Renal pelvis (tissue), 12 donors: ENCODE measurements at places on chromosomes 16 and 17. TPM values are rescaled to one million over a fixed set of nuclear protein-coding genes. Genes with fewer than 3 reads are reported as not detected.

- peak; percentile 69 for DNase-seq
These were observed at the start of gene RAB26 for GRCh38 chr16:2147981-2148671. RAB26 (plus strand) TSS chr16:2148625; CDS start chr16:2148784, 159 bp downstream.

DNA sequence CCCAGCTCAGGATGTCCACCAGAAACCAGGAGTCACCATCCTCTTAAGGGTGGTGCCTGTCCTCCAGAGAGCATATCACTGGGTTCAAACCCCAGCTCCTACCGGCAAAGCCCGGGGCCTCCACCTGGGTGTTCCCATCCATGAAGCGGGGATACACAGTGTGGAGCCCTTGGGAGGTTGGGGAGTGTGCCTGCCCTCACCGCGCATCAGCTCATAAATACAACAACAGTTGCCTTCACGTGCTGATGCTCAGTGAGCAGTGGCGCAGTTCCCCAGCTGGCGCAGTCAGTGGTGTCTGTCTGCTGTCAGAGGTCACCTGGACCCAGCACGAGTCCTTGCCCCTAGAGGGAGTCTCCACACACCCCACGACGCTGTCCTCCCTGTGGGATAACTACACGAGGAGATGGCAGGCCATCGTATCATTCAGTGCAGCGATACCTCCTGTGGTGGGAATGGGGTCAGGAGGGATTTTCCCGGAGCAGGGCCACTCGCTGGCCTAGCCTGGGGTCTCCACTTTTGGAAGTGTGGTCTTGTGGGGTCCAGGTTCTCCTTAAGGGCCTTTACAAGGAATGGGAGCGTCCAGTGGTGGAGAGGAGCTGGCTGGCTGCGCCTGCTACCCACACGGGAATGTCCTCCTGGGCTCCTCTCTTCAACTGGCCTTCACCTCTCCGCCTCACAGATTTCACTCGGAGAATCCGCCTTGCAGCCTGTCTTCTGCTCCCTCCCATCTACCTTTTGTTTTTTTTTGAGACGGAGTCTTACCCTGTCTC, 2.3 kb upstream of the ELOB start:
- DNase-seq: no peak

DNA sequence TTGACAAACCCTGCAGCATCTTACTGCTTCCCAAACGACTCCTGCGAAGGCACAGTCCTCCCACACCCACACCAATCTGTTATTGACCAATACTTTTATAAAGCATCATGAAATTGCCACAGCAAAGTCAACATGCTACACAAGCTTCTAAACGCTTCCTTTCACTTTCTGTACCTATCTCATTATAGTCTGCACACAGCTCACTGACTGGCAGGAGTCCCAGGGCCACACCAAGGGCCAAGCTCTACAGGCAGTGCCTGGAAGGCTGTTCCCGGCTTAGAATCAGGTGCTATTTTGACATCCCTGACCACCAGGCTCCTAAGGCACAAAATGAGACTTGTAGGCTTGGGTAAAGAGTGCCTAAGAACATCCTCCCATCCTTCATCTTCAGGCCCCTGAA, 39.5 kb downstream of the USP7 start:
- no peak for DNase-seq

DNA sequence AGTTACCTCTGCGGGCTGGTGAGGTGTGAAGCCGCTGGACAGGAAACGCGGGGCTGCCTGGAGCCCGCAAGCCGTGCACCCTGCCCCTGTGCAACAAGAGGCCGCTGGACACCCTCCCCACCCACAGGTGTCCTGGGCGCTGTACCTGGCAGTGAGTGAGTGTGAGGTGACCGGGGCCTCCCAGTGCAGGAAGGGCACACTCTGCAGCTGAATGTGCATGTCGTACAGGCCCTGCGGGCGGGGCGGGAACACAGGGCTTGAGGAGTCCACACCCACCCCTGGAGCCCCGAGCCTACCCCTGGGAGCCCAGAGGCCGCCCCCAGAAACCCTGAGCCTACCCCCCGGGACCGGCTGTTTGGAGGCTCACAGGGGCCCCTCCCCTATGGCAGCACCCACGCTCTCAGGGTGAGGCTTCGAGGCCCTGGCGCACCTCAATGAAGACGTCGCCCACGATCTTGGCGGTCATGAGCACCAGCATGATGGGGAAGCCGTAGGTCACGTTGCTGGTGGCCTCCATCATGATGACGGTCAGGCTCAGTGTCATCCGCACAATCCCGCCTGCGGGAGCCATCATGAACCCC, 4.3 kb upstream of the CCDC154 start:
- DNase-seq: no peak

DNA sequence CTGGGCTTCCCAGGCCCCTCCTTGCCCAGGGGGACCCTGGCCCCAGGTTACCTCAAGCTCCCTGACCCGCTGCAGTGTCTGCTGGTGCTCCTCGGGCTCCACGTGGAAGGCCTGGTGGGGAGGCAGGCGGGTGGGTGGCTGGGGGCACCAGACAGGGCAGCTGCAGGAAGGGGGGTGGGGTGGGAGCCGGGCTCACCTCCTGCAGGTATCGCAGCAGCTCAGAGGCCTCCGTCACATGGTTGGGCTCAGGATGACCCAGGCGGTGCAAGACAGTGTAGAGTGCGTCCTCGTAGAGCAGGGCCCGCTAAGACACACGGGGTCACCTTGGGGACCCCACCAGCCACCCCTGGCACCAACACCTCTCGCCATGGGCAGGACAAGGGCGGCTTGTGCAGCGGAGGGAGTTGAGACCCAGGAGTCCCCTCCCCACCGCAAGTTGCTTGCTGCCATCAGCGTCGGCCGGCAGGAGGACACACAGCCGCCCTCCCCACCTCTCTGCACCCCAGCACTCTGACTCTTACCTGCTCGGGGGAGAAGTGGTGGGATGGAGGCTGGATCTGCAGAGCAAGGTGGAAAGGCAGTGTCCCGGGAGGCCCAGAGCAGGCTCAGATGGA, 1.1 kb downstream of the UNC13D start:
- DNase-seq: no peak

- DNase-seq: no peak
These were observed 3.0 kb upstream of the PIK3R6 start for GRCh38 chr17:8870406-8871040.

- no peak for DNase-seq
These were observed 22.8 kb downstream of the TAOK1 start for GRCh38 chr17:29412780-29413565.

DNA sequence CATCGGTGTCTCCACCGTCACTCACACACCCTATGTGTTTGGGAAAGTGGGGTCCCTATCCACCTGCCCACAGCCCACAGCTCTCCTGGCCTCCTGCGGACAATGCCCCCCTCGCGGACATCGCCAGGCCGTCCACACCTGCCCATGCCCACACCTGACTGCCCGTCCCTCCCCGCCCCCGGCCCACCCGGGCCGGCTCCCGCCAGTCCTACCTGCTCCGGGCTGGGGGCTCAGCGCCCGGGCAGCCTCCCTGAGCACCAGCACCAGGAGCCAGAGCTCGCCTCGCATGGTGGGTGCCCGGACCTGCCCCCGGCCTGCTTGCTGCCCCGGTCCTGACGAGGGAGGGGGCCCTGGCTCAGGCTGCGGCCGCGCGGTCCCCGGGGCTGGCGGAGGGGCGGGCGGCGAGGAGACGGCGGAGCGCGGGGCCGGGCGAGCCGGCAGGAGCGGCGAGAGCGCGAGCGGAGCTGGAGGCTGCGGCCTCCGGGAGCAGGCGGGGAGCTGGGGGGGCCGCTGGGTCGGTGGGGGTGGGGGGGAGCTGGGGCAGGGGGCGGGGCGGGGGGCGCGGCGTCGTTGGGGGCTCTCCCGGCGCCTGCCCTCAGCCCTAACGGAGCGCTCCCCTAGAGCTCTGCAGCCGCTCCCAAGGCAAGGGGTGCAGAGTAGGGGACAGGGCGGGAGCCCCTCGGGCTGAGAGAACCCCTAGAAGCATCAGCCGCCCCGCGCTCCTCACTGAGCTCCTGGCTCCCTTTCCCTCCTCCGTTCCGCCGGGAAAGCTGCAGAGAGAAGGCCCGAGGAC, at the start of gene PLXDC1:
PLXDC1 (minus strand) TSS at position 488 of the 793 bp plus-strand sequence; CDS start at position 288, 200 bp downstream.
- no peak for DNase-seq

GRCh38 chr17:55737976-55738501, 12.8 kb upstream of the PCTP start:
- DNase-seq: no peak

GRCh38 chr16:85445064-85445778, 167.9 kb upstream of the GSE1 start:
- no peak for DNase-seq

GRCh38 chr17:19671433-19671832, 22.9 kb downstream of the ALDH3A2 start:
- DNase-seq: no peak

DNA sequence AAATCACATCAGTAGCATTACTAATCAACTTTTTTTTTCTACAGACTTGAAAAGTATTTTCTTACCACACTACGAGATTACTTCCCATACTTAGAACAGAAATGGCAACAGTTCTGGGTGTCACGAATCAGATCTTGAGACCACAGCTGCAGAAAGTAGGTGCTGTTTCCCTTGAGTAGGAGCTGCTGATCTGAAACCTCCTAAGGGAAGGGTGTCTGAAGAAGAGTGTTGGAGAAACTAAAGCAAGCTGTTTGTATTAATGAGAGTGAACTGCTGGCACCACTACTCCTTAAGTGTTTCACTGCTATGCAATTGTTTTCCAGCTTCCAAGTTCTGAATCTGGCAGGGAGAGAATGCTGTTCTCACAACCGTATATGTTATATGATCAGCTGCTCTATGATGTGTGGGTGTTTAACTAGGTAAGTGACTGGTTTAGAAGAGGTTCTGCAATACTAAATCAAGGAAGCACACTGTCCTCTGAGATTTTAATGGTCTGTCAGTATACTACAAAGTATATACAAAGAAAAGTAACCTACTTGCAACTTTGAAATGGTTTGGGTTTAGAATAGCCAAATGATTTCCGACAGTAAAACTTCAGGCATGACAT, 3.3 kb downstream of the ZNF652 start:
- no peak for DNase-seq

DNA sequence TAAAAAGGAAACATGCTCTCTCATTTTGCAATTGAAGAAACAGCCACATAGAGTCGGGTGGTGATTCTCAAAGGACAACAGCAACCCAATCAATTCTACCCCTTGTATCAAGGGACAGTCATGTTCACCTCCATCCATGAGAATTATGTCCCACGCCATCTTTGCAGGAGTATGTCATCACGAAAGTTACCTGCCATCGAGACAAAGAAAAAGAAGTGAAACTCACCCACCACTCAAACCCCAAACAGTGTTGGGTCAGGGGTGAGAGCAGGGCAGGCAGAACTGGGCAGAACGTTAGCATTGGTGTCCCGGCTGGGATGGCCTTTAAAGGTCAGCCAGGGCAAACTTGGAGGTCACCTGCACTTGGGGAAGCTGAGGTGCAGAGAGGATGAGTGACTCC, 24.2 kb upstream of the HNF1B start:
- DNase-seq: no peak

DNA sequence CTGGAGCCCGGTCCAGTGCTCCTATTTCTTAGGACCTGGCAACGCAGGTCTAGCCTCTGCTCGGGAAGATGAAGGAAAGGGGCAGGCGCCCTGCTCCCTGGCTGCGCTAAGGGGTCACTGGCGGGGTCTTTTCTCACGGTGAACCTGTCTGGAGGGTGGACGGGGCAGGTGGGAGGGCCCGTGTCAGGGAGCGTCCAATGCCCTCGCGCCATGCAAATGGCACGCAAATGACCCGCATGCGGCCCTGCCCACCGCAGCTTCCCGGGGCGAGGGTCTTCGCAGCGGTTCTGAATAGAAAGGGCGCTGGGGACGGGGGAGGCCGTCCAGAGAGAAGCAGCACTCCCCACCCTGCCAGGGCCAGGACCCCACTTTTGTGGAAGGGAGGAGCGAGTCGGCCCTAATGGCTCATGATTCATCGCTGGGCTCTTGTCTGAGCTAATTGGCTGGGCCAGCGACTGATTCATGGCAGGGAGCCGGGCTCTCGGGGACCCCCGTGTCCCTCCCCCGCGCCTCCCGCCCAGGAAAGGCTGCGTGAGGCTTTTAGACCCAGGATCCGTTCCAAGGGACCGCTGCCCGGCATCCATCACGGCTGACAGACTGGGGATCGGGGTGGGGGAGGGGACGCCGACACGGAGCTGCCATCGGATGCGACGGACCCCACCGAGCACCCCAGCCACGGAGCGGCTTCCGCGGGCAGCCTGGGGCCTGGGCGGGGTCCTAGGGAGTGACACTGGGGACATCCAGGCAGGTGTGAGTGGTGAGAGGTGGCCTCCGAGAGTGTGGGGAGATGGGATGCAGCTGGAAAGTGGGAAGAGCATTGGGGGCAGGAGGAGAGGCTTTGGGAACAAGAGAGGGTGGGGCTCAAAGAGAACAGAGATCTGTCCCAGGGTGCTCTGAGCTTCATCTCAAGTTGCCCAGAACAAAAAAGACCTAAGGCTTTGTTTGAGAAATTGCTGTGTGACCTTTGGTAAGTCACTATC, 25.0 kb upstream of the NGFR start:
- peak; percentile 60 for DNase-seq

CDC6 gene
- 24.2 TPM for polyA plus RNA-seq

ARHGDIG gene
- polyA plus RNA-seq: 5.6 TPM
